ENCODE measurements at places on chromosomes 3 and 15.

GRCh38 chr3:52446631-52447511 is 2.0 kb upstream of the SEMA3G start:
- peak; percentile 64 for DNase-seq

- DNase-seq = peak; percentile 58
These were observed 165.6 kb downstream of the NSMCE3 start for GRCh38 chr15:29103824-29104565.

GRCh38 chr3:24245056-24245455 is 249.6 kb downstream of the THRB start:
- no peak for DNase-seq

GRCh38 chr15:68256675-68257450 is 20.7 kb upstream of the FEM1B start:
- DNase-seq = peak; percentile 67

GRCh38 chr3:127226946-127227842 is 34.3 kb downstream of the PRR23E start:
- DNase-seq = no peak

DNA sequence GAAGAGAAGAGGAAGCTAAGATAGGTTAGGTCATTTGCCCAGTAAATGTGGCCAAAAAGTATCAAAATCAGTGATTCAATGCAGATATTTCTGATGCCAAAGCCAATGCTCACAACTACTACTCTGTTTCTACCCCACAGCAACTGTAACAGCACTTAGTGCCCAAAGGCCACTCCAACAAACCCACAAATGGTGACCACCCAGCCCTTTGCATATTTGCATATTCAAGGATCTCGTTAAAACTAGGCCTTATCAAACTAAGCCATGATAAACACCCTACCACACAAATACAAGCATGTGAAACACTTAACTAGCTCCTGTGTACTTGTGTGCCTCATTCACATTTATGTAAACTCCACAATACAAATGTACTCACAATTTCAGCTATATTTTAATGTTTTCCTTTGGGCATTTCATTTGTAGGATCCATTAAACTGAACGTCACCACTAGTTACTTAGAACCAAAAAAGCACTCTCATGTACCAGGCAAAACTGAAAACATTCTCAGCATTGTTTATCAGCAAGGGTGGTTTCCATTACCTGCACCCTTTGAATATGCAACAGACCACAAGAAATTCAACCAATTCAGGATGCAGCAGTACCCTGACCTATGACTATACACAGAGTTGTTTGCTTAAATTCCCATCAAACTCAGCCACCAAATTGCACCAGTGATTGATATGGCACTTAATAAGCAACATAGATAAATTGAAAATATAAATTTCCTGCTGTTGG is 111.2 kb upstream of the STT3B start:
- DNase-seq = no peak
